ENCODE measurements at places on chromosomes 5 and 9.

DNA sequence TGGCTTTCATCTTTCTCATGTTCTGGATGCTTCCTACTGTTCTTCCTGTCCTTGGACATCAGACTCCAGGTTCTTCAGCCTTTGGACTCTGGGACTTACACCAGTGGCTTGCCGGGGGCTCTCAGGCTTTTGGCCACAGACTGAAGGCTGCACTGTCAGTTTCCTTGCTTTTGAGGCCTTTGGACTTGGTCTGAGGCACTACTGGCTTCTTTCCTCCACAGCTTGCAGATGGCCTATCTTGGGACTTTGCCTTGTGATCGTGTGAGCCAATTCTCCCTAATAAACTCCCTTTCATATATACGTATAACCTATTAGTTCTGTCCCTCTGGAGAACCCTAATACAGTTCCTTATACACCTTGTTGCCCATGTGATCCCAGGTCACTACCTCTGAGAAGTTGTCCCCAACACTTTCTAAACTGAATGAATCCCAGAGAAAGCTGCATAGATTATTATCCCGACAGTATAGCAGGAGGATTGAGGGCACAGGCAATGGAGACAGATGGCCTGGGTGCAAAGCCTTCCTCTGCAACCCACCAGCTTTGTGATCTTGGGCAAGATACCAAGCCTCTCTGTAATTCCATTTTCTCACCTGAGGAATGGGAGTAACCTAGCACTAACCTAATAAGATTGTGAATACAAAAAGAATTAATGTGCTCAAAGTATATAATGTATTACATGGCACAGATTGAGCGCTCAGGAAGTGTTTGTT lies 449.6 kb upstream of the BRINP1 start:
- DNase-seq = no peak

GRCh38 chr5:108917596-108917995 lies 169.9 kb downstream of the FER start:
- peak; percentile 40 for DNase-seq

DNA sequence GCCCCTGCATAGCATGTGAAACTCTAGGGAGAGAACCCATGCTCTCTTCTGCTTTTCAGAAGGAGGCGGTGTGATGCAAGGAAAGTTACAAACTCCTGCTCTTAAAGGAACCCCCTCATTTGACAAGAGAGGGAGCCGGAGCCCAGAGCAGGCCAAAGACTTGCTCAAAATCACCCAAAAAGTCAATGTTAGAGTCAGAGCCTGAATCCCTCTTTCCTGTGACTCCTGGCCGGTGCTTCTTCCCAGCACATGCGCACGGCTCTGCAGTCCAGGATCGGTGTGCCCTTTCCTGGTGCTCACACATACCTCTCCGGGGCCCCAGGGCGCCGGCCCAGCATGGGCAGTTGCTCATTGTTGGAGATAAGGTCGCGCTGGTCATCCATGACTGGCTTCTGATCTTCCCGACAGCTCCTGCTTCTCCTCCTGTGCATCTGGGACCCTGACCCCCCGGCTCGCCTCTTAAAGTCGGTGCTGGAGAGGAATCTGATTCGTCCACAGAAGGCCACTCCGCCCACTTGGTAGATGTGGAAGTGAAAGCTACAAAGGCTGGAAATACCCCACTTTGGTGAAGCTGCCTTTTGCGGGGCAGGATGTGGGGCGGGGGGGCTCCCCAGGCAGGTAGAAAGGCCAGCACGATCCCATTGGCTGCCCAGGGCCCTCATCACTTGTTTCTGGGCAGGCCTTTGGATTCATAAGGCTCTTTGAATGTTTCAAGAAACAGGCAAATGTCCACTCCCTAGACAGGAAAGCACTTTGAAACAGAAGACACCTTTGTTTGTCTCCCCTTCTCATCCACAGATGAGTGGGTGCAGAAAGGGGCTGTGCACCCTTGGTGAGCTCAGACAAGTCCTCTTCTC lies at the start of gene CD74:
Gene CD74 (minus strand): TSS at position 592 of the 857 bp plus-strand sequence. CDS start 161 bp downstream, at position 431.
- peak; percentile 20 for DNase-seq

DNA sequence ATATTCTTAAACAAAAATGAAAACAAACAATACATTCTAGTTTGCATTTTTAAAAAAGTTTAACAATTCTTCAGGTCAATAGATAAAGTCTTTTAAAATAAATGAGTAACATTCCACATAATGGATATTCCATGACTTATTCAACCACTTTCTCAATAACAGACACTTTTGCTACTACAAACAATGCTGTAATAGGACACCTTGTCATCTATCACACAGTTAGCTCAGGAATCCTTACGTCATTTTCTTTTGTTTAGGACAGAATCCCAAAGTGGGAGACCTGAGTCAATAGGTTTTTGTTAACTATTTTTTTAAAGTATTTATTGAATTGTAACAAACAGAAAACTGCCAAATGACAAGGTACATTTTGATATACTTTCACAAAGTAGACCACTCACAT lies 72.5 kb downstream of the CEP120 start:
- peak; percentile 49 for DNase-seq

DNA sequence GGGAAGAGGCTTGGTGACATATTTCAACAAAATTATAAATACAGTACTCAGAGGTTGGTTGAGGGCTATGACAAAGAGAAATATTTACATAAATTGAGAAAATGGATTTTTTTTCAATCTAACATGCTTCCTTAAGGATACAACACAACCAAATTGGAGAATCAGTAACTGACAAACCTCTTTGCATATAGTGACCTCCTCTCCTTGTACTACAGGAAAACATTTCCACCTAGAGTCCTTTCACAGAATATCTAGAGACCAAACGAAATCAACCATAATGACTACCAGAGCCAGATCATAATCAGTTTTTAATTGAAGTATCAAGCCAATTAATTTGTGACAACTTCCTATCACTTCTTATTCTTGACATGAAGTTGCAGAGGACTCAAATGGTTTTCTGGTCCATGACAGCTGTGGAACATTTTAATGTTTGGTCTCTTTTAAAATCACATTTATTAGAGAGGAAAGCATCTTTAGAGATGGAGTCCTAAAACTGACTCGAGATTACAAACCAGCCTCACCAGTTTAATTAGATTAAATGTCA lies 1636.5 kb upstream of the C9orf72 start:
- no peak for DNase-seq

- no peak for DNase-seq
Observed at GRCh38 chr9:112544477-112544876, 57.9 kb downstream of the KIAA1958 start.

GRCh38 chr5:134592141-134592746 lies 40.4 kb downstream of the SAR1B start:
- peak; percentile 41 for DNase-seq

- no peak for DNase-seq
Observed at GRCh38 chr5:94505327-94506068, 112.9 kb downstream of the KIAA0825 start.

DNA sequence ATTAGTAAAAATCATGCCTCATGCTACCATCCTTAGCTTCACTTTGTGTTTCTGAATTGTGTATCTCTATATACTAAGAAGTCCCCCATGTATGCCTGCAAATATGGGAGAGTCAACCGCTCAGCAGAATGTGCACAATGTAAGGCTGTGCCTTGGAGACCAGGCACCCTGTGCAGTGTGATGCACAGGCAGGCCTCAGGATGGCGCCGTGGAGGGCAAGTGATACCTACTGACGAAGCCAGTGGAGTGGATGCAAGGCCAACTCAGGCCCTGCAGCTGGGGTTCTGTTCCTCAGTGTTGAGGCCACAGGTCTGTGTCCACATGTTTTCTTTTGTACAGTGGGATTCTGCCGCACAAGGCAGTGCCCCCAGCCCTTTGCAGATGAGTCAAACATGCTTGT lies 28.4 kb downstream of the SYK start:
- no peak for DNase-seq

DNA sequence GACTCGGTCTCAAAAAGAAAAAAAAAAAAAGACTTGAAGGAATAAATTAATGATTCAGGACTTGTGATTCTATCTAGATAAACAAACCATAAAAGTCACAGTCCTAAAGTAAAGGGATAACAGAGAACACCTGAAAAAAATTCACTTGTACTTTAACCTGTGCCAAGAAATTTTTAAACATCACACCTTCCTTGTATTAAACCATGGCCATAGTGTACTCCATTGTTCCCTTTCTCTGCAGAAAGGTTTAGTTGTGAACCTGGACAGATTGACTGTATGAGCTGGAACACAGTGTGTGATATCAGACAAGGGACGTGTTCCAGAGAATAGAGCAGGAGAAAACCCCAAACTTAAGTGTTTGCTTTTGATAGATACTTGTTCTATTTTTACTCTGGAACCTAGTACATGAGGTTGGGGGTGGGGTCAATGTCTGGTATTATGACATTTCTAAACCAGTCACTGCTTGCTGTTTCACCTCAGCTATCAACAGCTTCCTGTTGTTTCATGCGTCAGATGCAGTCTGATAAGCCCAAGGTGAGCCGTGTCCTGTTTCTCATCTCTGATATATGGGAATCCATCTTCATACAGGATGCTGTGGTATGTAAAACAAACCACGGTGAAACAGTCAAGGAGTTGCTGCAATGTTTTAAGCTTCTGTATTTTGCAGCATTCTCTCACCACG lies 62.5 kb upstream of the ITGA1 start:
- peak; percentile 12 for DNase-seq

- DNase-seq = peak; percentile 90
Observed at GRCh38 chr9:70480405-70480980, 66.0 kb upstream of the KLF9 start.

DNA sequence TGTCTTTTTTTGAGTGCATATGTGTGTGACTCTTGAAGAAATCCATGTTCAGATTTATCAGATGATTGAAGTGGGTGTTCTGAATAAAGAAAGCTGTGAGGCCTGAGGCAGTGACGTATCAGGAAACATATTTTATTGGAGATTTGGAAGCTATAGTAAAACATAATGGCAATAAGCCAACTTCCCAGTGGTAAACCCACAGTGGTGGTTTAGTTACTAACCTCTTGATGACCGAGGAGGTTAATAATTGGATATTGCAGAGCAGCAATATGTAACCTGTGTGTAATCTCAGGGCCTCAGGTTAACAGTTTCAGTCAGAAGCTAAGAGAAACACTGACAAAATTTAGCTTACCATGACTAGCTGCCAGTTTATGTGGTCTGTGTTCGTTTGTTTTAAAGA lies 6.9 kb downstream of the RGMB start:
- DNase-seq = no peak

GRCh38 chr5:141399555-141400258 lies 2.0 kb downstream of the PCDHGB5 start:
- no peak for DNase-seq

- DNase-seq = no peak
Observed at GRCh38 chr9:126061575-126061974, 265.1 kb upstream of the MVB12B start.

- DNase-seq = no peak
Observed at GRCh38 chr5:2797981-2798380, 46.5 kb upstream of the IRX2 start.

DNA sequence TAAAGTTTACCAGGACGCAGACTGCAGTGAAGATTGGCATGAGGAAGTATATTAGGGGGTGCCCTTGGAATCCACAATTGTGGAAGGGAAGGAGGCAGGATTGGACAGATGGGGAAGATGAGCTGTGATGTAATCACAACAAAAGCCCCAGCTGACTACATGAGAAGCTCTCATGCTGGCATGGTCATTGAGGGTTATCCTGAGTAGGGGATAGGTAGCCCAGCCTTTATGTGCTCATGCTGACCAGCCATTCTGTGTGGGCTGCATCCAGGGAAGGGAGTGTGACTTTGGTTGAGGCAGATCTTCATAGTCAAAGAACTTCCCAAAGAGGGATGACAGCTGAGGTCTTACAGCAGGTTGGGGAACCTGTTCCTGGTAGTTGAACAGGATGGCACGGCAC lies 52.0 kb upstream of the RANBP6 start:
- DNase-seq = no peak

- no peak for DNase-seq
Observed at GRCh38 chr5:123124126-123124858, 35.3 kb downstream of the PRDM6 start.

- no peak for DNase-seq
Observed at GRCh38 chr9:71737455-71737854, 30.9 kb downstream of the CEMIP2 start.

- DNase-seq = no peak
Observed at GRCh38 chr5:170438581-170438980, 49.4 kb upstream of the KCNMB1 start.

GRCh38 chr5:84242286-84242685 lies 142.4 kb downstream of the EDIL3 start:
- peak; percentile 86 for DNase-seq

DNA sequence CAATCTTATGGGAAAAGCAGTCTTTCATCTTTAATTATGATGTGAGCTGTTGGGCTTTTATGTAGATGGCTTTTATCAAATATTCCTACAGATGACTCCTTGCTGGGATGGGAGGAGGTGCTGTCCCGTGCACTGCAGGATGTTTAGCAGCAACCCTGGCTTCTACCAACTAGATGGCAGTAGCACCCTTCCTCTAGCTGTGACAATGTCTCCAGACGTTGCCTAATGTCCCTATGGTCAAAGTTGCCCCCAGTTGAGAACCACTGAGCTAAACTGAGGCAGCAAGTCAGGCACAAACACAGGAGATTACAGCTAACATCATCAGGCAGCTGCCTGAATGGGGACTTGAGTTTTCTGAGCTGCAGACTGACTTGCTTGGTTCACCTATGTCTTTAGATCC lies 401.9 kb upstream of the PDE4D start:
- peak; percentile 5 for DNase-seq

DNA sequence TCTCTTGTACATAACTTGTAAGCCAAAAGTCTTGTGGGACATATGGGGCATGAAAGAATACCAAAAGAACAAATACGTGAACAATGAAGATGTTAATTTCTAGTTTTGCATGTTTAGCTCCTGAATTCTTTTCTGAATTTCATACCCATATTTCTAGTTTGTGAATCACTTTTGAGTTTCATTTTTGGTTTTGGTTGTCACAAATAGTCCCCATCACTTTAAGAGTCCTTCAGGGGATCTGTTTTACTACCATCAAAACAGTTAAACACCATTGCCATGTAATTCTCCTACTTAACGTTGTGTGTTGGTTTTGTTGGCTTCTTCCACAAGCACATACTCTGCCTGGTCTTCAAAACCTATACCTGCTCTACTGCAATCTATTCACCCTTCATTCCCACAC lies 27.0 kb downstream of the VCAN start:
- DNase-seq = no peak

- DNase-seq = no peak
Observed at GRCh38 chr9:35618325-35618727, at the start of gene CD72. Gene CD72 (minus strand): TSS chr9:35618413. CDS start chr9:35618303, 110 bp downstream.

GRCh38 chr5:54713923-54714581 lies 196.5 kb downstream of the SNX18 start:
- DNase-seq = peak; percentile 85

DNA sequence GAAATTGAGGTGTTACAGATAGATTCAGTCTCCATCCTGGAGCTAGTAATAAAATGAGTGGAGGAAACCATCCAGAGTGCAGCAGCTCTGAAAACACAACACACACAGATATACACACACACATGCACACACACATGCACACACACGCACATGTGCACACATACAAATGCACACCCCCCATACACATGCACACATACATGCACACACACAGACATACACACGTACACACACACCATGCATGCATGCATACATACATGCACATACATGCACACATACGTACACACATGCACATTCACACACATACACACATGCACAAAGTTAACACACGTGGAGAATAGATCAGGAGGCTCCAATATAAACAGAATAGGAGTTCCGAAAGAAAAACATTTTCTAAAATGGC lies 21.0 kb upstream of the OBP2B start:
- no peak for DNase-seq

Measured in IMR-90 (cell line).